ENCODE measurements at places on chromosomes 12 and 14.

GRCh38 chr14:79567306-79567705 is 644.0 kb downstream of the DIO2 start:
- DNase-seq: no peak

DNA sequence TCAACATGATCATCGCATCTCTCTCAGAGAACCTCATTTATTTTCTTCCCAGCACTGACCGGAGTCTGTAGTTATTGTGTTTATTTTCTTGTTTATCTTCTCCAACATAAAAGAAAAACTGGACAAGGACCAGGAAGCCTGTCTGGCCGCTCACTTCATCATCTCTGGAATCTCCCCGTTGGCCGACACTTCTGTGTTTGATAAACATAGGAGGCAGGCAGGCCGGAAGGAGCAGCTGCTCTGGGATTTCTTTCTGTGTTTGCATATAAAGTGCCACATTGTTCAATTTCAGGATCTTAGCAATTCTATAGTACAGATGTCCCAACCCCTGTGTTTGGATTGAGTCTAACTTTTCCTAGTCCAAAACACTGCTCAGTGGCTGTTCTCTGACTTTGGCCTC is 53.3 kb downstream of the ACACB start:
- DNase-seq: no peak

DNA sequence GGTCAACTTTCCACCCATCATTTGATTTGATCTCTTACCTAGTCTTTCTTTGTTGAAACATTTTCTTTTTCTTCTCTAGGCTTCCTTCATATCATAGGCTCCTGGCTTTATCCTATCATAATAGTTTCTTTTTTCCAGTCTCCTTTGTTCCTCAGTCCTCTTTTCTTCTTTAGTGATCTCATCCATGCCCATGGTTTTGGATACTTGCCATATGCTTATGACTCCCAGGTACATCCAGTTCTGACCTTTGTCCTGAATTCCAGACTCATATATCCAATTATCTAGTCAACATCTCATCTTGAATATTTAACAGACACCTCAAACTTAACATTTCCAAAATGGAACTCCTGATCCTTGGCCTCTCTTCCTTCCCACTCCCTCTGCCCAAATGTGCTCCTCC is 36.1 kb upstream of the KRAS start:
- DNase-seq: no peak

GRCh38 chr12:58169826-58170225 is 228.5 kb downstream of the ATP23 start:
- DNase-seq: no peak

DNA sequence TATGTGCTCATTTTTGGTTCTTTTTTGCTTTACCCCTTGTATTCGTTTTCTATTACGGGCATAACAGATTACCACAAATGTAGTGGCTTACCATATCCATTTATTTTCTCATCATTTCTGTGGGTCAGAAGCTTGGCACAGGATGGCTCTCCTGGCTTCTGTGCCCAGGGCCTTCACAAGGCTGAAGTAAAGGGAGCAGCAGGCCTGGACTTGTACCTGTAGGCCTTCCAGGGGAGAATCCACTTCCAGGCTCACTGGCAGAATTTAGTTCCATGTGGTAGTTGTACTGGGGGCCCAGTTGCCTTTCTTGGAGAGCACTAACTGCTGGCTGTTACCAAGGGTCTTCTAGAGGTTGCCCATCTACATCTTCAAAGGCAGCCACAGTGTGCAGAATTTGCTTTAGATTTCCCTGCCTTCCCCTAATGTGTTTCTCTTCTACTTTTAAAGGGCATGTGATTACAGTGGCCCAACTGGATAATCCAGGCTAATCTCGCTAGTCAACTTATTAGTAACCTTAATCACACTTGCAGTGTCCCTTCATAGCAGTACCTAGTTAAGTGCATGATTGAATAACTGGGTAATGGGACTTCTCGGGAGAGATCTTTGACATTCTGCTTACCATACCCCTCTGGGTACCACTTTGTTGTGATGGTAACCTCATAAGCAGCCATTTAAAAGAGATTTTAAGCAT is 67.0 kb downstream of the CRADD start:
- DNase-seq: no peak

DNA sequence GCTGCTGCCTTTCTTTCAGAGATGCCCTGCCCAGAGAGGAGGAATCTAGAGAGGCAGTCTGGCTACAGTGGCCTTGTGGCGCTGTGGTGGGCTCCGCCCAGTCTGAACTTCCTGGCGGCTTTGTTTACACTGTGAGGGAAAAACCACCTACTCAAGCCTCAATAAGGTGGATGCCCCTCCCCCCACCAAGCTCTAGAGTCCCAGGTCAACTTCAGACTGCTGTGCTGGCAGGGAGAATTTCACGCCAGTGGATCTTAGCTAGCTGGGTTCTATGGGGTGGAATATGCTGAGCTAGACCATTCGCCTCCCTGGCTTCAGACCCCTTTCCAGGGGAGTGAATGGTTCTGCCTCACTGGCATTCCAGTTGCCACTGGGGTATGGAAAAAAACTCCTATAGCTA is 25.6 kb downstream of the SPATA7 start:
- no peak for DNase-seq

GRCh38 chr14:76929927-76930326 is 98.6 kb downstream of the IRF2BPL start:
- DNase-seq: no peak

- DNase-seq: no peak
Observed at GRCh38 chr12:1656902-1657301, 27.9 kb downstream of the WNT5B start.

GRCh38 chr12:3019005-3019680 is 58.0 kb upstream of the TSPAN9 start:
- DNase-seq: no peak

DNA sequence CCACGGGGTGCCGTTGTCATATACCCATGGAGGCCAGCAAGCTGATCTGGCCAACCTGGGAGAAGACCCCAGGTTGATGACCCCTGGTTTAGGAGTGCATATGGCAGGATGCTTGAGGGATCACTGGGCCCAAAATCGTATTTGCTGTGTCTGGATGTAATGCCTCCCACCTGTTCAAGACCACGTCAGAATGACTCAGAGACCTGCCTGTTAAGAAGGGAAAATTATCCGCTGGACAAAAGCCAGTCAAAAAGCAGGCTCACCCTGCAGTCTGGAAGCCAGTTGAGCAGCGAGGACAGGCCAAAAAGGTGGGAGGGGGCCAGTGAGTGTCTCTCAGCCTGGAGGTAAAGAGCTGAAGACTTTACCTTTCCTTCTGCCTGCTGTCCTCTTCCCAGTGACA is 449.2 kb downstream of the DPF3 start:
- DNase-seq: no peak
